Activated CD4-positive, alpha-beta T cell treated with anti-CD3 and anti-CD28 coated beads, Interleukin-2, Interleukin-6, amounts not matched to agents 100 ng/mL and 50 ng/mL, durations not matched to agents 16 hours and 8 hours (primary cell): ENCODE measurements at places on chromosomes 4 and X.

- DNase-seq = peak; percentile 69
These were observed 7.6 kb downstream of the DLG3 start for GRCh38 chrX:70452143-70452733.

GRCh38 chrX:132833373-132833772 is 125.1 kb downstream of the HS6ST2 start:
- no peak for DNase-seq

- no peak for DNase-seq
These were observed 337.0 kb upstream of the DDX53 start for GRCh38 chrX:22662776-22663175.

DNA sequence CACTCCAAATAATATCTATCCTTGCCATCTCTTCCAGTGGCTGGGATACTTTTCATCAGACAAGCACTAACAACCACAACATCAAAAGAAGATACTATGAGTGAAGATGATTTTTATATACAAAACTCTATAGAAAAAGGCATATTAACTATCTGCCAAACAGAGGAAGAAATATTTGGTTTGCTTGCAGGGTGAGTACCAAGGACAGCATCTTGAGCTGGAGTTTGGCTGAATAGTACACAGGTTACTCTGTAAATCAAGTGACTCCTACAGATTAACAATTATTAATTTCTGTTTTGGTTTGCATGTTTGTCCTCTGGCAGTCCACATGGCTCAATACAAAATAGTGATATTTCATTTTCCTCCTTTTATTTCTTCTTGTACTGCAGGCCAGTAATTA is 248.0 kb downstream of the RBMX2 start:
- DNase-seq = no peak

DNA sequence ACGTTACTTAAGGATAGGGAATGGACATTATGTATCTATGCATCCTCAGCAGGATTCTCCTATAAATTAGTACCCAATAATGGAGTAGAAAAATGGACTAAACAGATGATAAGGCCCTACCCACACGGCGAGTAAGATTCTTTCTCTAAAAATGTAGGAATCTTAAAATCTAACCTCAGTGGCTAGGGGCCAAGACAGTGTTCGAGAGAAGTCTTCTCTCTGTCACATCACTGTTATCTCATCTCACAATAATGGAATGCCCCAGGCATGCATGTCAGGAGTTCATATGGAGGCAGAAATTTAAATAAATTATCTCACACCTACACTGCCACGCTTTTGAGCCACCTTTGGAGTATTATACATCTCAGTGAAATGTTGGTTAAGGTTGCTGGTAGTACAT is 132.9 kb downstream of the LDB2 start:
- DNase-seq = no peak

- no peak for DNase-seq
These were observed 90.1 kb downstream of the ANAPC4 start for GRCh38 chr4:25466966-25467697.

DNA sequence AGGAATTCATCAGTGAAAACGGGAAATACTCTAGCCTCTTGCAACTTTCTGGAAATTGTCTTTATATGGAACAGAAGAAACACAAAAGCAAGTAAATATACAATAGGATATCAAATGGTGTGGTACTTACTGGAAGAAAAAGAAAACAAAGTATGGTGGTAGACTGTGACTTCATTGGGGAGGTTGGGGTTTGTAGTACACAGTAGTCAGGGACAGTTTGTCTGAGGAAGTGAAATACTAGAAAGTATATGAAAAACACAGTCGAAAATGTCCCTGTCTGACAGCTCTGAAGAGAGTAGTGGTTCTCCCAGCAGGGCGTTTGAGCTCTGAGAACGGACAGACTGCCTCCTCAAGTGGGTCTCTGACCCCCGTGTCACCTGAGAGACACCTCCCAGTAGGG is 390.0 kb upstream of the NWD2 start:
- DNase-seq = no peak

GRCh38 chr4:150720973-150721518 is 139.1 kb downstream of the MAB21L2 start:
- DNase-seq = no peak

GRCh38 chr4:2837110-2837903 is 6.3 kb upstream of the ADD1 start:
- no peak for DNase-seq

GRCh38 chrX:639151-639550 is 8.6 kb downstream of the SHOX start:
- no peak for DNase-seq
